ENCODE measurements at places on chromosomes 16 and 17.

- no peak for DNase-seq
Measured at GRCh38 chr17:879546-880442, 97.6 kb downstream of the MRM3 start.

- DNase-seq = no peak
Measured at GRCh38 chr16:31077592-31078396, 3.6 kb downstream of the ZNF646 start.

DNA sequence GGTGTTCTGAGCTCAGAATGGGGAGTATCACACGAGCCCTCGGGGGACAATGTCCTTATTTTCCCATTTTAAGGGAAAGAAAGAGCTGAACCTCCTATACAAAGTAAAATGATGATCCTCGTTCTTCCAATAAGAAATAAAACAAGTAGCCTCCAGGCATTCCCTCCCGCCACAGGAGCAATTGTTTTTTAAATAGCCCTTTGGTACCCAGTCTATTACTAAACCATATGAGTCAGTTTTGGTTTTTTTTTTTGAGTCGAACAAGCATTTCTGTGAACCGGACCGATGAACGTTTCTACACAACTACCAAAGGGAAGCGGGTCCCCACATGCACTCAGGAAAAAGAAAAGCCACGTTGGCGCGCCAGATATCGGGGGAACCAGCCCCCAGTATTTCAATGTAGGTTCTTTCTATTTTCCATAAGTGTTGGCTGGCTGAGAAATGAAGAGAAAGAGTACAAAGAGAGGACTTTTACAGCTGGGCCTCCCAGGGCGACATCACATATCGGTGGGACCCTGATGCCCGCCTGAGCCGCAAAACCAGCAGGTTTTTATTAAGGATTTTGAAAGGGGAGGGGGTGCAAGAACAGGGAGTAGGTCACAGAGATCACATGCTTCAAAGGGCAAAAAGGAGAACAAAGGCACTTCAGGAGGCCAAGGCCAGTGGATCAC, 3.8 kb upstream of the DCXR start:
- no peak for DNase-seq

DNA sequence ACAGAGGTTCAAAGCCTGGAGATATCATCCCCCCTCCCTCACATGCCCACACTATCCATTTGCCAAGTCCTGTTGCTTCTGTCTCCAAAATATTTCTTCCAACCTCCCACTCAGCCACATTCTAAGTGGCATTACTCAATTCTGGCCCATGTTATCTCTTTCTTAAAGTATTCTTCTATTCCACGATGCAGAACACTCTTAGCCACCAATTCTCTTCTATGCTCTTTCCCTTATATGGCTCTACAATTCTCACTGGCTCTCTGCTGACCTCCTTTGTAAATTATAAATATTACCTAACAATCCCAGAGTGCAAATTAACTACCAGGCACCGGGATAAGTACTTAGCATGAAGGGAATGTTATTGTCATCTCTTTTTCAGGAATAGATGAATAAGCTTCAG, 82.4 kb downstream of the KCNJ2 start:
- no peak for DNase-seq

GRCh38 chr16:73230651-73231050, 182.7 kb upstream of the ZFHX3 start:
- DNase-seq = no peak

- DNase-seq = no peak
Measured at GRCh38 chr16:22198547-22199293, 7.4 kb upstream of the EEF2K start.

DNA sequence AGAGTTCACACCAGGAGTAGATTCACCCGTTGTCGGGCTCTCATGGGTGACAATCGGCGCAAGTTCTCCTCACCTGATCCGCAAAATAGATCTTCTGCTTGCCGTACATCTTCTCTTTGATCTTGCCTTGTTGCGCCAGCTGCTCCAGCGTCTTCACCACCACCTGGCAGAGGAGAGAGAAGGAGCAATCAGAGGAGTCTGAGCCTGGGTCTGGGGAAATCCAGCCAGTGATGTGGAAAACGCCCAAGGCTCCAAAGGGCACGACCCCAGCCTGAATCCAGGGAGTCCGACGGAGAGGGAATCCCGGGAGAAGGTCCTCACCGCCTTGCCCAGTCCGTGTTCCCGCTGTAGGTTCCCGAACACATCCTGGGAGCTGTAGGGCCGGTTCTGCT, 393 bp downstream of the PSMC3IP start:
- DNase-seq = no peak

DNA sequence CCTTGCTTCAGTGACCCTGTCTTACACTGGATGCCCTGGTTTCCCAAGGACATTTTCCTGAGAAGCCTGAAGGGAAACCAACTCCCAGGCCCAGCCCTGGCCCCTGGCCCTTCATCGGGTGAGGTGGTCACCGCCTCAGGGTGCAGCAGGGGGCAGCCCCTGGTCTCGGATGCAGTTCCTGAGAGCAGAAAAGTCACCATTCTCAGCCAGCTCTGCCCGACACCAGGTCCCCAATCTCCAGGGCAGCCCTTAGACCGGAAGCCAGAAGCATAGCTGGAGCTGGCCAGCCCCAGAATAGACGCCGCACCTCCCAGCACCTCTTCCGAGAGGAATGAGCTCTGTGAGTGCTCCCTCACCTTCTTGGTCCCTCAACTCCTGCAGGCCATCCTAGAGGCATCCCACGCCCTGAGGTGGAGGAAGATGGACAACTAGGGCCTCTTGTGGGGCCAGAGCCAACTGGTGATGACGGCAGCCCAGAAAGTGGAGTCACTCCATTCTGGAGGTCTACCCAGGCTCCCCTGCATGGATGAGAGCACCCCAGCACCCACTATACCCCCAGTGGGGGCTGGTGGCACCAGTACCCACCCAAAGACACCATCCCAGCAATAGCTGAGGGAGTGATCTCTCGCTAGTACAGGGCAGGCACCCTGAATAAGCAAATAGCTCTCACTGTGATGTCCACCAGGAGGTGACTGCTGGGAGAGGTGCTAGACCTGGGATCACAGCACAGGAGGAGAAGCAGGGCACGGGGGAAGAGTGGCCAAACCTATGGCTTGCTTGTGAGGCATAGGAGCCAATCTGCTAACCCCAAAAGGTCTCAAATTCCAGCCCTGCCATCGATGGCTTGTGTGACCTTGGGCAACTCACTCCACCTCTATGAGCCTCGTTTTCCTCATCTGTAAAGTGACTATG, 56.2 kb downstream of the TK2 start:
- no peak for DNase-seq

- no peak for DNase-seq
Measured at GRCh38 chr17:9994761-9995160, 89.7 kb upstream of the RCVRN start.

- no peak for DNase-seq
Measured at GRCh38 chr17:1188812-1189504, 9.2 kb upstream of the ABR start.

GRCh38 chr17:59152925-59153324, 2.1 kb downstream of the SKA2 start:
- no peak for DNase-seq

DNA sequence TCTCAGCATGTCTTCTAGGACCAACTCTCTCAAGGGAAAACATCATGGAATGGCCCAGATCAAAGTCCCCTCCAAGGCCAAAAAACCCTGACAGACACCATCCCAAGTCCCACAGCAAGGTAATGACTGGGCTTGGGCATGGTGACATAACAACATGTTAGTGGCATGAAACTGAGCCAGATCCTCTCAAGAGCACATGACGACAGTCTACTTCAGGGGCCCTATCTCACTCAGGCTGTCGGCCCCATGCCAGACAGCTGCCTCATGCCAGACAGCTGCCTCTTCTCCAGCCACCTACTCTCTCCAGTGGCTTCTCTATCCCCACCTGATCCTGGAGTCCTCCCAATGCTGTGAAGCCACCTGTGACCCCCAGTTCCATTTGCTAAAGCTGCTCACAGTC, 18.4 kb downstream of the HSD11B2 start:
- DNase-seq = no peak

DNA sequence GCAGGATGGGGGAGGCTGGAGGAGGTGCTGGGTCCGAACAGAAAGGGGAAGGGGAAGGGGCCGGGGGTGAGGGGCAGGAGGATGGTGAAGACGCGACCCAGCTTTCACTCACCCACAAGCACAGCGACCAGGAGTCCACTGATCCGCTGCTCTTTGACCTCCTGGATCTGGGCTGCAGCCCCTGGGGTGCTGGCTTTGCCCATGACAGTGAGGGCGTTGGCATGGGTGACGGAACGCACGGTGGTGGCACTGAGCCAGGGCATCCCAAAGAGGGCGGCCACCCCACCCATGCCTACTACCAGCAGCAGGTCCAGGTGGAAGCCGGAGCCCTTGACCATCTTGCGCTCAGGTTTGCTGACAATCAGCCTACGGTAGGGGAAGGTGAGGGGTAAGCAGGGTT, 14.9 kb downstream of the SLC4A1 start:
- no peak for DNase-seq

GRCh38 chr16:86297391-86297790, 212.9 kb upstream of the FOXF1 start:
- no peak for DNase-seq

GRCh38 chr16:29824589-29825144, 4.4 kb downstream of the MVP start:
- DNase-seq = no peak

DNA sequence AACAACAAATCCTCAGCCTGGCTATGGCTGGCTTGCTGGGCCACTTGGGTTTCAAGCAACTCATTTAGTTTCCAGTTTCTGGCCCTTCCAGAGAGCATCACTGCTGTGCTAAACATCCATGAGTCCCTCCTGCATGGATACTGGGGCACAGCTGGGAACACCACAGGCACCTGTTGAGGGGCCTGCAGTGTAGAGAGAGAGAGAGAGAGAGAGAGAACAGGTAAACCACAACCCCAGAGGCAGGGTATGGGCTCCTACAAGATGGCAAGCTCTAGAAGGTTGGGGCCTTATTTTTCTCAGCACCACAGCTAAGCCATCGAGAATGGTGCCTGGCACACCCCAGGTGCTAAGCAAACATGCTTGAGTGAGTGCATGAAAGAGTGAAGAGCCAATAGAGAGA, 120.3 kb downstream of the RBFOX3 start:
- DNase-seq = no peak

GRCh38 chr17:31838636-31839225, 20.3 kb downstream of the COPRS start:
- no peak for DNase-seq

DNA sequence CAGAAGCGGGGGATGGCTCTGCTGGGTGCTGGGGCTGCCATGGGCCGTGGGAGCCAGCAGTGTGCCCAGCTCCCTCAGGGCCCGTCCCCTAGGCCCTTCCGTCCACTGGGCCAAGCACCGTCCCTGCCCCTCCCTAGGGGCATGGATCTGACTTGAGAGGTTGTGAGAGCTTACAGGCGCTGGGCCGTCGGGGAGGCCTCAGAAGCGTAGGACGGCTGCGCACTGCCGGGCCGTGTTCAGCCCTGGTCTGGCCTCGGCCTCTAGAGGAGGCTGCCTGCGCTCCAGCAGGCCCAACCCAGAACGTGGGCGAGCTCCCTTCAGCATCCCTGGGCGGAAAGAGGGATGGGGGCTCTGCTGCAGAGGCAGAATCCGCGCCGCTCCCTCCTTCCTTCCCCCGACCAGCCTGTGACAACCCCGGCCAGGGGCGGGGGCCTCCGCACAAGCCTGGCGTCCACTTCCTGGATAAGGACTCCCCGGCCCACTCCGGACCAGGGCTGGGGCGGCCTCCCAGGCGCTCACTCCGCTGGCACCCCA, 685 bp upstream of the MPG start:
- no peak for DNase-seq

DNA sequence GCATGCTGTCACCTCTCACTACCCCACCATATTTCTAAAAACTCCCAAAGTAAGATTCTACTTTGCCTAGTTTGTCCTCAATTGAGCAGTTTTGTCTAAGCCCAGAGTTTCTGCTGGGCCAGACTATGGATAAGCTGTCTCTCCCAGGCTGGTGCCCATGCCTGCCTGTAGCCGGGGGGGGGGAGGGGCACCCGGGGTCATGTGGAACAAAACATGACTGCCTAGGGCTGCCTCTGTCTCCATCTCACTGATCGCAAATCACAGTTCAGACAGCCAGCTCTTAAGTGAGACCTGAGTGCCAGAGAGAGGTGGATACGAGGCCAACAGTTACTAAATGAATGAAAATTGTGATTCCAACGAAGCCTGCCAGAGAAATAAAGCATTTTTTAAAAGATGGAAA, 78.8 kb upstream of the RPRML start:
- DNase-seq = no peak

DNA sequence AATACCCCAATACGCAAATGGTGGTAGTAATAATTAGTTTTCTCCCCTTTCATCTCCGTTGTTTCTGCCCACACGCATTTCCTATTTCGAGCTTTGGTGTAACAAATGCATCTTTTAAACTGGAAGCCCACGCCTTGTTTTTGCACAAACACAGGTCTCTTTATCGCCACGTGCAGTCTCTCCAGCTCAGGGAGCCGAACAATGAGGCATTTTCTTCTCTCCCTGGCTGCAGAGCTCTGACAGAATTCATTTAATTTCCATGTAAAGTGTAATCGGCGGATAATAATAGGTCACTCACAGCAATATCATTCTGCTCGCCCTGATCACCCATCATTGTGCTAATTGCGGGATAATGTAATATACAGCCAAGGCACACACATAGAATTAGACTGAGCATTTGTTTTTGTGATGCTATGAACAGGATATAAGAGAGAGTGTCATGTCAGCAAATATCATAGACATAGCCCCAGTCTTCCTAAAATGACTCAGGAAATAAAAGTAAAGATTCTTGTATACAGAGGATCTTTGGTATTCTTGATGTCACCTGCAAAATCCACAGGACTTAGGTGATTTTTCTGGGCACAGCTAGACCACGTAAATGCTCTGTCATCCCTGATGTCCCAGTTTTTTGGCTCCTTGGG, 452.6 kb upstream of the CDH11 start:
- DNase-seq = no peak

DNA sequence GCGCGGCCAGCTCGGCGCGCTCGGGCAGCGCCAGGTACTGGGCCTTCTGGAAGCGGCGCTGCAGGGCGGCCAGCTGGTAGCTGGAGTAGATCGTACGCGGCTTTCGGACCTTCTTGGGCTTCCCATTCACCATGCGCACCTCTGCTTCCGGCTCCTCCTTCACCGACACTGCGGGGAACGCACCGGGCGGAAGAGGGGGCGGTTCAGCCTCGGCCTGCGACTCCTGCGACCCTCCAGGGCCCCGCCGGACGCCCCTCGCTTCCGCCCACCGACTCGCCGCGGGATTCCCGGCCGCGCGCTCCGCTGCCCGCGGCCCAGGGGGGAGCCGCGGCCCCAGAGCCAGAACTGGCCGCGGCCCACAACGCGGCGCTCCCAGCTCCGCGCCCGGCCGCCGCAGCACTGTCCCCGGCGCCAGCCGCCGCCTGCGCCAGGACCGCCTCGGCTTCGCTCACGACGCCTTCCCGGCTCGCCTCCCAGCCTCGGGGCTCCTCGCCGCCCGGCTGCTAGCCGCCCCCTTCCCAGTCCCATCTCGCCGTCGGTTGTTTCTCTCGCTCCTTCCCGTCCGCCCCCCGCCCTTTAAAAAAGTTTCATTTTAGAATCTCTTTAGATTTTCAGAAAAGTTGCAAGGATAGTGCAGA, 1.5 kb downstream of the DLX3 start:
- no peak for DNase-seq

GRCh38 chr16:28882551-28883160, 4.4 kb downstream of the ATP2A1 start:
- no peak for DNase-seq

GRCh38 chr16:67444259-67445125, 13.6 kb downstream of the HSD11B2 start:
- DNase-seq = no peak

GRCh38 chr16:4701791-4702465, 8.6 kb downstream of the NUDT16L1 start:
- DNase-seq = no peak
